LNCaP clone FGC (cell line): ENCODE measurements at places on chromosomes 1 and 21.
A peak's percentile ranks its signal among the peaks of the same experiment; 100 is the strongest.

DNA sequence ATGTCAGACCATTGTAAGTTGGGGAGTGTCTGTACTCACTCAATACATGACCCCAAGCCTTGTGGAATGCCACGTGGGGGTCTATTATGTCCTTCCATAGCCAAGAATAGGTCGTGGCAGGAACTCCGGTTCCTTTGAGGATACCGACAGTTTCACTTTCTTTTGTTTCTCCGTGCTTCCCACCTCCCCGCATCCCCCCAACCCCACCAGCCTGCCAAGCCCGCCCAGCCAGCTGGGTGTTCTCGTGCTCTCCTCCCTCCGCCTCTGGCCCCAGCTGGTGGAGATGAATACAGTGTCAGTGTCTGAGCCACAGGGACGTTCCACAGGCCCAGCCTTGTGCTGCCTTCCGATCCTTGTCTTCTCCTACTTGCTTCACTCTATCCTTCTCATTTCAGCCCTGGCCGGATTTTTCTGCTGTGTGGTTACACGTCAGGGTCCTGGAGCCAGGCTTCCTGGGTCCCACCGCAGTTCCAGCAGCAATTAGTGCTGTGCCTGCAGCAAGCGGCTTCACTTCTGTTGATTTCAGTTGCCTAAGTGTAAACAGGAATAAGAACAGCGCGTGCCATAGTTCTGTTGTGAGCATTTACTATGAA lies 4.1 kb upstream of the AGTRAP start:
- DNase-seq = no peak

GRCh38 chr21:42581993-42582786 lies 68.5 kb downstream of the SLC37A1 start:
- no peak for DNase-seq

DNA sequence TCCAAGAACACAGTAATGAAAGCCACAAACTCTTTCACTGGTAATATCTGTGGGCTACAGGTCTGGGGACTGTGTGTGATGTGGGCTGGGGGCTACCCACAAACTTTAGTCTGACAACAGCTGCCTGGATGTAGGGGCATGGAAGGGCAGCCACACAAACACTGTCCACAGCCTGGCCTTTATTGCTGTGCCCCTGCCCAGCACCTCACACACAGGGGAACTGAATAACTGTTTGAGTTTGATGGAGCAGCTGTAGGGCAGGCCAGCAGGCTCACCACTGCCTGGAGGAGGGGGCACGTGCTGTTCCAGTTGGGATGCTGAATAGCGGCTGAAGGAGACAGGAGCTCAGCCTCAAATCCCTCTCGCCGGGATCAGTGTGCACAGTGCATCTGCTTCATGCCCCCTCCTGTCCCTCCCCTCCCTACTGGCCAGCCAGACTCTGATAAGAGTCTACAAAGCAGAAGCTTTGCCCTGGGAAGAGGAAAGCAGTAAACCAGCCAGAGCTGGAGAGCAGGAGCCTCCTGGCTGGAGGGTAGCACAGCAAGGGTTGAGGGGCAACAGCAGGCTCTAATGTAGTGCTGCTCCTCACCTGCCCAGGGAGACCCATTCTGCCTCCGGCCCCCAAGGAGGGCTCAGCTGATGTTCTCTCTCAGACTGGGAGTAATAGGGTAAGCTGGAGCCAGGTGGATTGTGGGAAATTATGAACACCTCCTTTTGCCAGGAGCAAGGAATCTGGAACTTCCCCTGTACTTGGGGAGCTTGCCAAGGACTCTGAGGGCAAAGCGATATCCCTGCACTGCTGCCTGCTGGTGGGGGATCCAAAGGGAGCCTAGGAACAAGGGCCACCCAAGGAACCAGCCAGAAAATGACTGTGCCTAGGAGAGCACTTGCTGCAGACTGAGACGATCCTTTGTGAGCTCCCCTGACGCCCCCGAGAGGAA lies 70.2 kb upstream of the GOLT1A start:
- DNase-seq = no peak

- no peak for DNase-seq
Observed at GRCh38 chr1:23216771-23217420, 406 bp downstream of the HTR1D start.

GRCh38 chr1:204285436-204286305 lies 71.9 kb upstream of the GOLT1A start:
- DNase-seq = peak; percentile 8
